Smooth muscle cell of trachea (primary cell): ENCODE measurements at places on chromosomes 3 and 15. TPM values are rescaled to one million over a fixed set of nuclear protein-coding genes. Genes with fewer than 3 reads are reported as not detected.

CMTM8 gene
- total RNA-seq, result 0.17 TPM in 1 of 2 replicates, not detected in the other

TRH gene
- total RNA-seq, result not detected in 2 replicates

HTD2 gene
- 11.2 and 13.5 TPM in 2 replicates for total RNA-seq

HRG gene
- not detected in 2 replicates for total RNA-seq

SPCS1 gene
- total RNA-seq, result 60.7 and 68.1 TPM in 2 replicates
